ENCODE measurements at places on chromosomes 2 and 18.

DNA sequence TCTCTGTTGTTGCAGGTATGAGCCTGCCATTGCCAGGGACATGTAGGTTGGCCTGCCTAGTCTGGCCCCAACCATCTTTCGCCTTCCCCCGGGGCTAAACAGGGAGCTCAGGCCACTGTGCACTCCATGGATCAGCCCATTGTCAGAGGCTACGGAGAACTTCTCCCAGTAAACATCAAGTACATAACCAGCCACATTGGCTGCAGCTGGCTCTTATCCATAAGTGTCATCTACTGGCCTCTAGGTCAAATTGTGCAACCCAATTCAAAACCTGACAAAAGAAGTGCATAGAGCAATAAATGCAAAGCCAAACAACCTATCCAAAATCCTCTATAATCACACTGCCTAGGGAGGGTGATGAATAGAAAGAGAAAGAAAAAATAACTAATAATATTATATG, 418.1 kb upstream of the DCC start:
- no peak for DNase-seq

GRCh38 chr2:25576596-25576995, 96.8 kb downstream of the DTNB start:
- DNase-seq: no peak

- no peak for DNase-seq
These were observed 90.8 kb downstream of the FAM124B start for GRCh38 chr2:224310943-224311625.

- DNase-seq: no peak
These were observed 71.7 kb downstream of the IL1R2 start for GRCh38 chr2:102063487-102063911.

DNA sequence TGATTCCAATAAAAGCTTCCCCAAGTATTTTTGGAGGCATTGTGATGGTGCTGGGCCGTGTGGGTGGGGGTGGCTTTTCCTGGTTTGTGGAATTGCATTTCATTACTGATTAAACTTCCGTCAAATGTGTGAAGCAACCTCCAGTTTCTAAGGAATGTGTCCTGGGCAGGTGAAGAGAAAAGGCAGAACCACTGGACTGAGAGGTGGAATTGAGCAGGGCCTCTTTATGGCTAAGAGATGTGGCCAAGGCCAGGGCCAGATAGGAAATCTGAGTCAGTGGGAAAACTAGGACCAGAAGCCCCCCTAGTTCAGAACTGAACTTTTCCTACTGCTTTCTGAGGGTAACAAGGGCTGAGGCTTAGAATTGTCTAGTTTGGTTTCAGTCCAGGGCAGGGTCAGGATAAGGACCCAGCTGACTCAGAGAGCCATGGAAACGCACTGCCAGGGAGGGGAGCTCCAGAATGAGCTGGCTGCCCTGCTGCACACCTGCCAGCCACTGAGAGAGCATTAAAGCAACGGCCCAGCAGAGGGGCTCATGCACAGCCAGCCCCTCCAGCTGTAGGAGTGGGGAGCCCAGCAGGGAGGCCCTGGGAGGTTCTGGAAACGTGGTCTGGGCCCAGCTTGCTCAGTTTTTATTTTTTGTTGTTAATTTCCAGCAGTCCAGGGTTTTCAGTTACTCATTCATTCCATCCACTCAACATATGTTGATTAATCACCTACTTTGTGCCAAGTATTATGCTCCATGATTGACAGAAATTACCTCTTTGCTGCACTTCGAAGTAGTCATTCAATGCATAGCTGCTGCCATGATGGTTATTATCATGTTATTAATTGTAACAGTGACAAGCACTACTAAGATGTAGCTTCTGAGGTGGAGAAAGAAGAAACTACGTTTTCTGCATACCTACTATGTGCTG, 156.1 kb downstream of the MSH2 start:
- no peak for DNase-seq

DNA sequence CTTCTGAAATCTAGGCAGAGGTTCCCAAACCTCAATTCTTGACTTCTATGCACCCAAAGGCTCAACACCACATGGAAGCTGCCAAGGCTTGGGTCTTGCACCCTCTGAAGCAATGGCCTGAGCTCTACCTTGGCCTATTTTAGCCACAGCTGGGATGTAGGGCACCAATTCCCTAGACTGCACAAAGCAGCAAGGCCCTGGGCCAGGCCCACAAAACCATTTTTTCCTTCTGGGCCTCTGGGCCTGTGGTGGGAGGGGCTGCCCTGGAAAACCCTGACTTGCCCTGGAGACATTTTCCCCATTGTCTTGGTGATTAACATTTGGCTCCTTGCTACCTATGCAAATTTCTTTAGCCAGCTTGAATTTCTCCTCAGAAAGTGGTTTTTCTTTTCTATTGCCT, 315.2 kb downstream of the DCDC2C start:
- no peak for DNase-seq

- DNase-seq: no peak
These were observed 515.9 kb downstream of the SLC4A3 start for GRCh38 chr2:220143336-220143735.

- no peak for DNase-seq
These were observed 1025.3 kb upstream of the NXPH2 start for GRCh38 chr2:139805441-139805840.

- DNase-seq: no peak
These were observed 110.2 kb downstream of the VAPA start for GRCh38 chr18:10023853-10024570.

GRCh38 chr2:23588106-23588505, 203.1 kb downstream of the KLHL29 start:
- DNase-seq: no peak

- no peak for DNase-seq
These were observed 5.8 kb upstream of the SEMA4C start for GRCh38 chr2:96875498-96876268.

GRCh38 chr2:196783431-196784094, 15.9 kb downstream of the GTF3C3 start:
- no peak for DNase-seq

GRCh38 chr2:72378753-72379348, 231.2 kb upstream of the CYP26B1 start:
- no peak for DNase-seq
